ENCODE measurements at places on chromosomes 2 and 18. TPM values are rescaled to one million over a fixed set of nuclear protein-coding genes. Genes with fewer than 3 reads are reported as not detected.

The ACP1 gene
- polyA plus RNA-seq = 219 TPM

The DOK1 gene
- polyA plus RNA-seq = 81.9 TPM

The SPATS2L gene
- polyA plus RNA-seq = 19.3 TPM

The CCDC74B gene
- polyA plus RNA-seq = 10.3 TPM

The FAM110C gene
- not detected for polyA plus RNA-seq

The SERPINB8 gene
- polyA plus RNA-seq = 16.5 TPM

The ASB18 gene
- not detected for polyA plus RNA-seq

The TMEM182 gene
- 4.7 TPM for polyA plus RNA-seq

DNA sequence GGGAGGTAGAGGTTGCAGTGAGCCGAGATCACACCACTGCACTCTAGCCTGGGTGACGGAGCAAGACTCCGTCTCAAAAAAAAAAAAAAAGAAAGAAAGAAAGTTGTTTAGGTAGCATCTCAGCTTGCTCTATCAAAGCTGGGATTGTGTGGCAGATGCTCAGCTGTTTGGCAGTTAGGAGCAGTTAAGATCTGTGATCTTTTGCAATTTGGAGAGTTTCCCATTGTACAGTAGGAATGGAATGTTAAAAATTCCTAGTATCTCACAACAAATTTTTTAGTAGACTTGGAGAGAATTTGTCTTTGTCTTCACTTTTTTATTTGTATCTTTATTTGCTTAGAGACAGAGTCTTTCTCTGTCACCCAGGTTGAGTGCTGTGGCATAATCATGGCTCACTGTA, 122.9 kb upstream of the UNC80 start:
- no peak for DNase-seq
- no peak overlapping the region for H3K27ac ChIP-seq
- no peaks in the 10 kb centered on the region for H3K27me3 ChIP-seq

GRCh38 chr2:27915874-27916273, 25.3 kb downstream of the BABAM2 start:
- no peak for DNase-seq
- no peaks in the 10 kb centered on the region for H3K36me3 ChIP-seq
- H3K4me3 ChIP-seq = no peak overlapping the region
- no peaks in the 10 kb centered on the region for H3K27me3 ChIP-seq
- no peaks in the 10 kb centered on the region for H3K4me1 ChIP-seq

GRCh38 chr18:26714739-26715138, 150.8 kb downstream of the AQP4 start:
- no peak overlapping the region for H3K27ac ChIP-seq
- H3K36me3 ChIP-seq = no peaks in the 10 kb centered on the region
- no peak for DNase-seq
- H3K4me3 ChIP-seq = no peak overlapping the region
- peaks cover 4% of the 10 kb centered on the region for H3K4me1 ChIP-seq

GRCh38 chr2:27627963-27628766, 647 bp downstream of the CCDC121 start:
- H3K27ac ChIP-seq = no peak overlapping the region
- peaks cover 7% of the 10 kb centered on the region for H3K4me1 ChIP-seq
- H3K36me3 ChIP-seq = peaks cover 11% of the 10 kb centered on the region

DNA sequence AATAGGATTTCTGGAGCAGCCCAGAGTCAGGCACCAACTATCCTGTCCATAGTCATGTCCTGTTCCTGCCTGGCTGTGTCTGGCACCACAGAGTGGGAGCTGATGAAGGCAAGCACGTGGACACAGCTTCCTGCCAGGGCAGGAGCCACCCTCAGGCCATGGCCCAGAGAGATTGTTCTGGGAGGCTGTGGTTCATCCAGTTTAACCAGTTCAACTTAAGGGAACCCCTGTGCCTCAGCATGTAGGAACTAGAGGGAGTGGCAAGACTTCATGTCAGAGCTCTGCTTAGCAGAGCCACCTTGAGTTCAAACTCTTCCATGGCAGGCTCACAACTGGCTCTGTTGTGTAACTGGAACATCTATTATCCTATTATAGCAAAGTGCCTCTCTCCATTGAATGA, 73.2 kb upstream of the NCKAP5 start:
- H3K4me3 ChIP-seq = no peak overlapping the region
- no peak overlapping the region for H3K27ac ChIP-seq
- no peaks in the 10 kb centered on the region for H3K36me3 ChIP-seq

DNA sequence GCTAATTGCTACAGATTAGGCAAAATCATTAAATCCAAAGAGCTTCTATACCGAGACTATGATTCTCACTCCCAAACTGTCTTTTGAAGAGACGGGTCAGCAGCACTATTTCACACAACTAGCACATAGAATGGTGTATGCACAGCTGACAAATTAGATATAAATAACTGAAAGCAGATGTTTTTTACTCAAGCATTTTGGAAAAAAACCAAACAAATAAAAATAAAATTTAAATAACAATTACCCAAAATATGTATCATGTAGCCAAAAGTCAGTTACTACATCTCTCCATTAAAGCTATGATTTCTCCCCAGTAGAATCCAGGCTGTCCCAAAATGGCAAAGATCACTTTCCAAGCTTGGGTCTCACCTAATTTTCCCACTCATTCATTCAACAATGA, 107.9 kb downstream of the TMEM163 start:
- no peak for DNase-seq
- no peaks in the 10 kb centered on the region for H3K4me1 ChIP-seq
- H3K27me3 ChIP-seq = no peaks in the 10 kb centered on the region
- no peak overlapping the region for H3K4me3 ChIP-seq
- no peaks in the 10 kb centered on the region for H3K36me3 ChIP-seq

GRCh38 chr2:201664334-201664733, 21.0 kb upstream of the TMEM237 start:
- DNase-seq = no peak
- no peaks in the 10 kb centered on the region for H3K27me3 ChIP-seq
- H3K4me1 ChIP-seq = no peaks in the 10 kb centered on the region
- H3K36me3 ChIP-seq = no peaks in the 10 kb centered on the region

DNA sequence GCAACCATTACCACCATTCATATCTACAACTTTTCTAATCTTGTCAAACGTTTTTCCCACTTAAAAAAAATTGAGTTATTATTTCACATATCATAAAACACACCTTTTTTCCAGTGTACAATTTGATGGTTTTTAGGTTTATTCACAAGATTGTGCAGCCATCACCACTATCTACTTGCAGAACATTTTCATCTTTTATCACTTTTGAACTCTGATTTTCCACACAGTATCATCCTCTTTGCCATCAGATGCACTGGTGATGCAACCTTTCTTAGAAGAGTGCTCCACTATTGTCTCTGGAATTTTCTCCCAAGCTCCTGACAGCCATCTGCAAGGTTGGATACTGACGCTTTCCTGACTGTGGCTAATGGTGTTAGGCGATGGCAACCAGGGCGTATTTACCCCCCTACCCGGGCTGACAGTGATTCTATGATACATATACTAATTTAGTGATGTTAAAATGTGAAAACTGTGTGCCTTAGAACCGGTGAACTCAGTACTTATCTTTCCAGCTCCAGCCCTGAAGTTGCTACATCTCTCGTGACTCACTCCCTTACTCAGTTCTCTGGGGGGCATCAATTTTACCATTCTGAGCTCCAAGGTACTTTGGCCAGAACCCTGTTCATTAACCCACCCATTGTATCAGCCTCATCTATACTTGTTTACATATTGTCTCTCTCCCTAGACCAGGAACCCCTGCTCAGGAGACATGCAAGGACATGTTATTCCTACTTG, 105.4 kb upstream of the SPRED2 start:
- H3K27me3 ChIP-seq = no peaks in the 10 kb centered on the region
- H3K4me3 ChIP-seq = no peak overlapping the region
- no peak for DNase-seq
- peaks cover 10% of the 10 kb centered on the region for H3K4me1 ChIP-seq

DNA sequence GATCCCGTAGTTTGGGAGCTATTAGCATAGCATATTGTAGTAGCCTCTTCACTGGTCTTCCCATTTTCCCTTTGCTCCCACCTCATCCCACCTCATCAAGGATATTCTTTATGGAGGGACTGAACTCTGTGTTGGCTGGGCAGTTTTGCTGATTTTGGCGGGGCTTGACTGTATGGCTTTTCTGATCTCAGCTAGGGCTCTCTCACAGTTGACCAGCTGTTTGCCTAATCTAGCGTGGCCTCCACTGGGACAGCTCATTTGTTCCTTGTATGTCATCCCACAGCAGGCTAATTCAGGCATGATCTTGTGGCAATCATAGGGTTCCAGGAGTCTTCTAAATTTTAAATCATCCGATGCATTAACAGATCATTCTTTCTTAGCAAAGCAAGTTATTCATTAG, 30.2 kb upstream of the MTX2 start:
- DNase-seq = no peak
- no peaks in the 10 kb centered on the region for H3K4me1 ChIP-seq
- no peak overlapping the region for H3K27ac ChIP-seq
- H3K36me3 ChIP-seq = no peaks in the 10 kb centered on the region

DNA sequence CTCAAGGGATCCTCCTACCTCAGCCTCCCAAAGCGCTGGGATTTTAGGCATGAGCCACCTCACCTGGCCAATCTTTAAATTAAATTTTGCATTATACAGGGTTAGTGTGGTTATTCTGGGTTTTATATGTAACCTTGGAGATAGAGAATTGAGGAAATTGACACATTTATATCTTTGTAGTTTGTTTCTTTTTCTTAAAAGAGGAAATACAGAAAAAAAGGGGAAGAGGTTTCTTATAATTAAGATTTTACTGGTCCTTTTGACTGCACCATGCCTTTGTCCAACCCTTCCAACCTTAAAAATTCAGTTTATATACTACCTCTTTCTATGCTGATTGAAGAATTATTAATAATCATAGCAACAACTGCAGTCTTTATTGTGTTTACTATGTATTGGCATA, 210.1 kb upstream of the STON1 start:
- no peaks in the 10 kb centered on the region for H3K36me3 ChIP-seq
- H3K27me3 ChIP-seq = no peaks in the 10 kb centered on the region
- H3K4me1 ChIP-seq = peaks cover 7% of the 10 kb centered on the region
- no peak overlapping the region for H3K27ac ChIP-seq
- no peak for DNase-seq

DNA sequence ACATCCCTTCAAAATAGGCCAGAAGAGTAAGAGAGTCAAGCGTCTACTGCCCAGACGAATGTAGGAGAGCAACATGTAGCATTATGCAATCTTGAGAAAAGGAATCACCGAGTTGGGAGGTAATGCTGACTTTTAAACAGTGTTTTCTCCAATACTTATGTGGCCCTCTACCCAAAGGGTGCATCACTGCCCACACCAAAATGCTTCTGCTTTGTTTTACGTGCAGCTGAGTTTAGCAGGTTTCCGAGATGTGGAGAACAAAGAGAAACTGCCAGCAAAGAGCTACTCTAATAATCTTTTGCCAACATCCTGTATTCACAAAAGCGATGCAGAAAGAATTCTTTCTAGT, 63.4 kb upstream of the ZEB2 start:
- peaks cover 6% of the 10 kb centered on the region for H3K27me3 ChIP-seq
- H3K27ac ChIP-seq = no peak overlapping the region
- no peaks in the 10 kb centered on the region for H3K4me1 ChIP-seq
- H3K36me3 ChIP-seq = no peaks in the 10 kb centered on the region

GRCh38 chr2:234204480-234204879, 154.0 kb downstream of the SPP2 start:
- no peaks in the 10 kb centered on the region for H3K36me3 ChIP-seq
- DNase-seq = no peak
- H3K27me3 ChIP-seq = 0 out of 2 replicates have a peak, but pooled peaks cover 2% of the 10 kb centered on the region
- no peak overlapping the region for H3K4me3 ChIP-seq
- H3K4me1 ChIP-seq = no peaks in the 10 kb centered on the region
- no peak overlapping the region for H3K27ac ChIP-seq

- H3K27ac ChIP-seq = peak overlapping the region; percentile 53
- H3K4me3 ChIP-seq = 0 out of 2 replicates have a peak overlapping the region, but pooled peaks have one; percentile 13
- no peaks in the 10 kb centered on the region for H3K27me3 ChIP-seq
- DNase-seq = no peak
These were observed 231.1 kb downstream of the SETBP1 start for GRCh38 chr18:44911773-44912172.
